ENCODE measurements at places on chromosomes 7 and 10. TPM values are rescaled to one million over a fixed set of nuclear protein-coding genes. Genes with fewer than 3 reads are reported as not detected.

GRCh38 chr7:70594170-70594569, 537.8 kb upstream of the GALNT17 start:
- no peak for DNase-seq

GRCh38 chr10:33938001-33938400, 603.5 kb upstream of the NRP1 start:
- no peak for DNase-seq

DNA sequence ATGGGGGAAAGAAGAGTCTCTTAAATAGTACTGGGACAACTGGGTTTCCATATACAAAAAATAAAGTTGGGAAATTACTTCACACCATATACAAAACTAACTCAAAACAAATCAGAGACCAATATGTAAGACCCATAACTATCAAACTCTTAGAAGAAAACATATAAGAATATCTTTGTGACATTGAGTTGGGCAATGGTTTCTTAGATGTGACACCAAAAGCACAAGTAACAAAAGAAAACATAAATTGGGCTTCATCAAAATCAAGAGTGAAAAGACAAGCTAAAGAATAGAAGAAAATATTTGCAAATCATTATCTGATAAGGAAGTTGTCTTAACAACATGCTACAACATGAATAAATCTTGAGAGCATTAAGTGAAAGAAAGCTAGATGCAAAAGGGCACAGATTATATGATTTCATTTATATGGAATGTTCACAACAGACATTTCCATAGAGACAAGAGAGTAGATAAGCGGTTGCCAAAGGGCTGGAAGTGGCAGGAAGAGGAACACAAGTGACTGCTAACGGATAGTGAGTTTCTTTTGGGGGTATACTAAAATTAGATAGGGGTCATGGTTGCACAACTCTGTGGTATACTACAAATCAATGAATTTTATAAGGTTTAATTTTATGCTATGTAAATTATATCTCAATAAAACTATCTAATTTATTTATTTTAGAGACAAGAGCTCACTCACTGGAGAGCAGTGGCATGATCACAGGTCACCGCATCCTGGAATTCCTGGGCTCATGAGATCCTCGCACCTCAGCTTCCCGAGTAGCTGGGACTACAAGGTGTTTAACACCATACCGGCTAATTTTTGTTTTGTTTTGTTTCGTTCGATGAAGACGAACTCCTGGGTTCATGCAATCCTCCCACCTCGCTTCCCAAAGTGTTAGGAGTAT, 35.4 kb downstream of the JMJD1C start:
- DNase-seq, result no peak

- no peak for DNase-seq
Observed at GRCh38 chr10:84837877-84838276, 509.5 kb downstream of the CCSER2 start.

GRCh38 chr10:21110358-21110757, 213.2 kb upstream of the NEBL start:
- DNase-seq, result no peak

DNA sequence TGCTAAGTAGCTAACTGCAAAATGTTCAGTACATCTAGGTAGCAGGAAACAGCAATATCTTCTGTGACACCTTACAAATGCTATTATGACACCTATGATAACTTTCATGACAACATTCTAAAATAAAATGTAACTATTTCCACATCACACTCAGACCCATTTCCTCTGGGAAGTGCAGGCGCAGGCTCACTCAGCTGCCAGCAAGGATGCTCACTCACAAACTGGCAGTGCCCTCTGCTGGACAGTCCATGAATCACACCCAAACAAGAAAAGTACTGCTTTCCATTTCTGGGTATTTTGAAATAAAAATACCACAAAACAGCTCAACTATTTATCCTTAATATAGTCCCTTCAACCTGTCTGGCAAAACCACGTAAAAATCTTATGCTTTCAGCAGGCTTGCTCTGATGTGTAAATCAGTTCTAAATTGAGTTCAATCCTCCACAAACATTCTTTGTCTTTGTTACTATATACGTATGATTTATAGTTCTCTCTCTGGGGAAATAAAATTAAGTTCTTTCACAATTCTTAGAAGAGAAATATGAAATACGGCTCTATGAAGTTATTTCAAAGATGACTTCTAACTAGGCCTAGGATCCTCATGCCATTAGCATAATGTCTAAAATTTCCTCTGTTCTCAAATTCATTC, 176.6 kb downstream of the PARD3 start:
- DNase-seq, result peak; percentile 55

DNA sequence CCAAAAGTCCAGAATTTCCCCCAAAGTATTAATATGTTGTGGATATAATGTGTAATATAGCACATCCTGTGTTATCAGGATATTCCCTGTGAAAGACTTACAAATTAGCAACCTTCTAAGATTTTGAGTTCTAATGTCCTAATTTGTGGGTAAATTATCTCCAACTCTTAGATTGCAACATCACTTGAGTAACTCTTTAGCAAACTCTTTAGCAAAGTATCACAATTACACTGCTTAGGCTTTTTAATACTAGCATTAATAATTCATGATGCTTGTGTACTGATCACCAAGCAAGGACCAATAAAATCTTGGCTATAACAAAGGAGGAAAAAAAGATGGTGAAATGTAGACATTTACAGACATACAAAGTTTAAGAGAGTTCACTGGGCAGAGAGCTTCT, 27.7 kb downstream of the HIP1 start:
- no peak for DNase-seq

Gene ATRNL1
- 1.0 TPM for total RNA-seq

Gene LRGUK
- total RNA-seq, result not detected

Measured in activated naive CD8-positive, alpha-beta T cell treated with anti-CD3 and anti-CD28 coated beads for 36 hours (primary cell).